Body of pancreas (tissue), 4 donors: ENCODE measurements at places on chromosomes 1 and 21.
A peak's percentile ranks its signal among the peaks of the same experiment; 100 is the strongest.

- peak; percentile 67 for DNase-seq
These were observed 27.0 kb downstream of the ZZZ3 start for GRCh38 chr1:77655431-77655974.

GRCh38 chr21:26148840-26149354, 21.7 kb downstream of the APP start:
- DNase-seq = no peak

DNA sequence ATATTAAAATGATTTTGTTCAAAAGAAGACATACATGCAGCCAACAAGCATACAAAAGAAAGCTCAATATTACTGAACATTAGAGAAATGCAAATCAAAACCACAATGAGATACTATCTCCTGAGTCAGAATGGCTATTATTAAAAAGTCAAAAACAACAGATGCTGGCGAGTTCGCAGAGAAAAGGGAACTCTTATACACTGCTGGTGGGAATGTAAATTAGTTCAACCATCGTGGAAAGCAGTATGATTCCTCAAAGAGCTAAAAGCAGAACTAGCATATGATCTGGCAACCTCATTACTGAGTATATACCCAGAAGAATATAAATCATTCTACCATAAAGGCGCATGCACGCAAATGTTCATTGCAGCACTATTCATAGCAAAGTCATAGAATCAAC, 126.0 kb upstream of the HMCN1 start:
- DNase-seq = no peak

DNA sequence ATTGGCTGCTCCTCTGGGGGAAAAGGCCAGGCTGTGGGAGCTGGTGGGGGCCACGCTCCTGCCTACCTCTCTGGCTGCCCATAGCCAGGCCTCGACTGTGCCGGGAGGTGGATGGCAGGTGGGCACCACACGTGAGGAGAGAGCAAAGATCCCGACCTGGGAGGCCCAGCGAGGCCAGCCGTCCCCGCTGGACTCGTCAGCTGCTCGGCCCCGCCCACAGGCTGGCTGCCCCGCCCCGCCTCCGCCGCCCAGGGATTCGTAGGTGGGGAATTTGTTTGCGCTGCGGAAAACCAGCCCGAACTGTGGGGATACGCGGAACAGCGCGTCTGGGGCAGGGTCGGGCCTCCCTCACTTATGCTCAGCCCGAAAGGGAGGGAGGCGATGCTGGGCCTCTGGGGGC, 31.7 kb downstream of the TP73 start:
- no peak for DNase-seq

DNA sequence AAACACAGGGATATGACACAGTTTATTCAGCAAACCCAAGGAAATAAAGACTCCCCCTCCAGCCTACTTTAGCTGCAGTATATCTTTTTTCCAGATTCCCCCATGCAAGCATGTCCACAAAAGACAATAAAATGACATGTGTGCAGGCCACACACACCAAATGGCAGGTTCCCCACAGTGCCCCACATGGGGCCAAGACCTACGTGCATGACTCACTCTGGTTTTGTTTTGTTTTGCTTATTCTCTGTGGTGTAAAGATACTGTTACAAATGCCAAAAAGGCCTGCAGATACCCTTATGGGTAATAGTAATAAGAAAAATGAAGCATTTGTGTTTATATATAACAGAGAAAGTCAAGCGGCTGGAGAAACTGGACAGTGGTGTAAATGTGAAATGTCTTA, 71.6 kb downstream of the RD3 start:
- no peak for DNase-seq

DNA sequence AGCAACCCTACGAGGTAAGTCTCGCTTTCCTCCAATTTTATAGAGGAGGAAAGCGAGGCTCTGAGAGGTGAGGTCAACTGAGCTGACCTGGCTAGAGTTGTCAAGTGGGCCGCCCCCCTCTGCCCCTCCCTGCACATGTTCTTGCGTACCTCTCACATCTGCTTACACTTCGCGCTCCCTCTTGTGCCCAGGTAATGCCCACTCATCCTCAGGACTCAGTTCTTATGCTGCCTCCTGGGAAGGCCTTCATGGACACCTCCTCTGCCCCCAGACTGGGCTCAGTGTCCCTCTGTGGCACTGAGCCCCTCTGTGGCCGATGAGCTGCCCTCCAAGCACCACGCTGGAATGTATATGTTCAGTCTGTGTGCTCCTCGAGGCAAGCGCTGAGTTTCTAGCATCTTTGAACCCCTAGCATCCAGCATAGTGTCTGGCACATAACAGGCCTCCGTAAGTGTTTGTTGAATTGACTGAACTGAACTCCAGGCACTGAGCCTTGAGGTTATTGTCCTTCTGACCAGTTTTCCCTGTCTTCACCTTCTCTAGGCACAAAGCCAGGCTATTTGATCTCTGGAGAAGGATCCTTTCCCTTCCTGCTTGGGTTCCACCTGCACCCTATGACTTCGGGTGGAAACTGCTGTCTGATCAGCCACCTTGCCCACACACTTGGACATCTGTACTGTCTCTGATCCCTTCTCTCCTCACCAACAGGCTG, 13.5 kb downstream of the MOV10 start:
- DNase-seq = no peak

GRCh38 chr1:194723067-194723466, 1536.7 kb upstream of the B3GALT2 start:
- DNase-seq = no peak

- DNase-seq = no peak
These were observed 139.1 kb downstream of the DUSP10 start for GRCh38 chr1:221602830-221603229.

- no peak for DNase-seq
These were observed 59.4 kb downstream of the EPB41 start for GRCh38 chr1:28973596-28974421.

GRCh38 chr1:17546946-17547670, 7.6 kb downstream of the ARHGEF10L start:
- DNase-seq = no peak

DNA sequence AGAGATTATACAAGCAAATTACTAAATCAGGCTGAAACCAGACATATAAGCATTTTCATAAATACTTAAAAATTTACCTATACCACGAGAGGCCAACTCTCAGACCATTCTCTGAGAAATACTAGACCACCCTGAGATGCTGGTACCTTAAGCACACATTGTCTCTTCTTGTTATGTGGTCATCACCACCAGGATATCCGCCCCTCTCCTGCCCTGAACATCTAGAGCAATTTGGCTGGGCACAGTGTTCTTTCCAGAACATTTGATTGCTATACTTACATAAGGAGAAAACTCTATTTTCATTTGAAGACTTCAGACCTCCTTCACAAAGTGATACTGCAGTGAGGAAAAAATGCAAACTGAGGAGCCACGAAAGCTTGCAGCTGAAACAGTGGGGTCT, 36.2 kb upstream of the DUSP10 start:
- no peak for DNase-seq

DNA sequence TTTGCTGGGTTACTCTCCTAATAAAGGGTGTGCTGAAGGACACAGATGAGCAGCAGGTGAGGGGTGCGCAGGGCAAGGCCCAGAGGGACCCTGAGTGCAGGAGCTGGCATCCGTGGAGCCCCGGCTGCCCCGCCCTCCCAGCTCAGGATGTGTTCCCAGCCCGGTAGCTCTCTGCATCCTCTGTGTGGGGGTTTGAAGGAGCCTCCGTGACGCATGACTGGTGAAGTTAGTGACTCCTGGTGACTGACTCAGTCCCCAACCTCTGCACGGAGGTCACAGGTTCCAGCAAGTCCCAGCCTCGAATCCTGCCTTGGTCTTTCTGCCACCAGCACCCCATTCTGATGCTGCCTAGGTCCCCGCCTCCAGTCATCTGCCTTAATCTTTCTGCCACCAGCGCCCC, 21.6 kb upstream of the TSPEAR start:
- DNase-seq = no peak

GRCh38 chr1:206734499-206735142, 36.0 kb upstream of the IL19 start:
- DNase-seq = peak; percentile 69

GRCh38 chr1:15851210-15852035, 3.9 kb downstream of the SPEN start:
- DNase-seq = no peak

DNA sequence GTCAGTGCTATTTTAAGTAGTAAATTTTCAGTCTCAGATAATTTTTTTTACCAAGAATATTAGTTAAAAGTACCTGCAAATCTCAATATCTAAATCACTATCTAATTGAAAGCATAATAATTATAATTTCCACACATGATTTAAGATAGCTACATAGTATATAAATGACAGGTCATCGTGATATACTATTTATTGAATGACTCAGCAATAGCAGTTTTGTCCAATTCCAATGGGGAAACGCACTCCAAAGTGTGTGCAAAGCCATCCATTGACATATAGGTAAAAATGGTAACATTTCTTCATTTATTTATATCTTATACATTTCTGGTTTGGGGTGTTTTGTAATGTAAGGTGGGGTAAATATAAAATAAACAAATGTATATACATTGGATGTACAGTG, 19.5 kb downstream of the ADGRL4 start:
- DNase-seq = no peak

GRCh38 chr1:27638805-27639204, 3.8 kb upstream of the FGR start:
- DNase-seq = no peak

DNA sequence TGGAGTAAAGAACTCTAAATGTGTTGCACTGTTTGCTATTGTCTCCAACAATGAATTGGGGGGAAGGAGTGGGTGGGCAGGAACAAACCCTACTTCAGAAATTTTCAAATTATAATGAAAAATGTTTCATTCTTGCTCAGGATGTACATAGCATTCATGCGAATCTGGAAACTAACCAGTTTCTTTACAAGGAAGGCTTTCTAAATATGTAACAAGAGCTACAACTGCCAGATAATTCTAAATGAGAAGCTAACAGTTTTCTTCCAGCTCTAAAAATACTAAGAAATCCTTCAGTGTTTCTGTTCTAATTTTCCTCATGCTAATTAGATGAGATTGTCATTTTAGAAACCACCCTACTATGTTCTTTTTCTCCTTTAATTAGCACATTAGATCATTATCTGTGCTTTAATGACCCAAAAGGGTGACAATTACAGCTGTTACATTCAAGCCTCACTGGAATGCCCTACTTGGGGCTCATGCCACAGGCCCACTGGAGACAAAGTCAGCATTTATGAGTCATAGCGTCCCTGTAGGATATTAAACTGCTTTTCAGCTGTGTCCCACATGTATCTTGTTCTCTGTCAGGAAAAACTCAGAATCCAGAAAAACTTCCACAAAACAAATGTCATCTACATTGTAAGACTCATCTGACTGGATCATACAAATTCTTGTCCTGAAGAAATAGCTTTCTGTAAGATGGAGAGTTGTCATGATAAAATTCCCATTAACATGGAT, 804.6 kb upstream of the CXADR start:
- DNase-seq = no peak

GRCh38 chr1:156999596-157000320, 45.8 kb downstream of the ARHGEF11 start:
- DNase-seq = no peak

DNA sequence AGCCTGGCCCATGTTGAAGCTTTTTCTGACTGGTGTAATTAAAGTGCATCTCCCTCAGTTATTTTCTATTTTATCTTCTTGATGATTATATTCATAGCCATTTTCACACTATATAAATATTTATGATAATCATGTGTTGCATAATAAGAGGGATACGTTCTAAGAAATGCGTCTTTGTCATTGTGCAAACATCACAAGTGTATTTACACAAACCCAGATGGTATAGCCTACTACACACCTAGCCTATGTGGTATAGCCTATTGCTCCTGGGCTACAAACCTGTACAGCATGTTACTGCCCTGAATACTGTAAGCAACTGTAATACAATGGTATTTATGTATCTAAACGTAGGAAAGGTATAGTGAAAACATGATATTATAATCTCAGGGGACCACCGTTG, 88.1 kb downstream of the BACH1 start:
- DNase-seq = no peak

- DNase-seq = no peak
These were observed 156.3 kb downstream of the PAPPA2 start for GRCh38 chr1:176619261-176619660.

GRCh38 chr1:94920061-94920460, 6.8 kb downstream of the CNN3 start:
- no peak for DNase-seq

GRCh38 chr1:43766086-43766784, 58.9 kb downstream of the ST3GAL3 start:
- DNase-seq = no peak

- DNase-seq = no peak
These were observed 304.8 kb downstream of the AJAP1 start for GRCh38 chr1:4959216-4959615.

DNA sequence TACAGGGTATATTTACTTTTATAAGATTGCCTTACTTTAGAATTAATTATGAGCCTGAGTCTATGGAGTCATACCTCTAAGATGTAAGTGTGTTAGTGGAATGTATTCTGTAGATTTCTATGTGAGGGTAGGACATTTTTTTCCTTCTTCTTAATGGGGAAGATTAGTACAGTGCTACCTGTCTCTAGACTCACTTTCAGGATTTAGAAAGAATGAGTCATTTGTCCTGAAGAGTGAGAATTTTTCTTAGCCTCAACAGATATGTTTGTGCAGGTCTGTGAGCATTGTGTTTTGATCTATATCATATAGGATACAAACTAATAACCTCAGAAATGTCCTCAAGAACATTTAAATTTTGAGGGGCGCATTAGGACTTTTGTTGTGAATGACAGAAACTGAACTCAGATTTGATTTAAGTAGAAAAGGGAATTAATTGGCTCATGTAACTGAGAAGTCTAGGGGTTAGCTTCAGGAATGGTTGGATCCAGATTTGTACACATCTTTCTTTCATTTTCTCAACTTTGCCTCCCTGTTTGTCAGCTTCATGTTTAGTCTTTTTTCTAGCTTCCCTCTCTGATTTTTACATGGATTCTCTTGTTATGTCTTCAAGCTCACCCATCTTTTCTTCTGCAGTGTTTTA, 45.3 kb downstream of the TTC3 start:
- DNase-seq = no peak

DNA sequence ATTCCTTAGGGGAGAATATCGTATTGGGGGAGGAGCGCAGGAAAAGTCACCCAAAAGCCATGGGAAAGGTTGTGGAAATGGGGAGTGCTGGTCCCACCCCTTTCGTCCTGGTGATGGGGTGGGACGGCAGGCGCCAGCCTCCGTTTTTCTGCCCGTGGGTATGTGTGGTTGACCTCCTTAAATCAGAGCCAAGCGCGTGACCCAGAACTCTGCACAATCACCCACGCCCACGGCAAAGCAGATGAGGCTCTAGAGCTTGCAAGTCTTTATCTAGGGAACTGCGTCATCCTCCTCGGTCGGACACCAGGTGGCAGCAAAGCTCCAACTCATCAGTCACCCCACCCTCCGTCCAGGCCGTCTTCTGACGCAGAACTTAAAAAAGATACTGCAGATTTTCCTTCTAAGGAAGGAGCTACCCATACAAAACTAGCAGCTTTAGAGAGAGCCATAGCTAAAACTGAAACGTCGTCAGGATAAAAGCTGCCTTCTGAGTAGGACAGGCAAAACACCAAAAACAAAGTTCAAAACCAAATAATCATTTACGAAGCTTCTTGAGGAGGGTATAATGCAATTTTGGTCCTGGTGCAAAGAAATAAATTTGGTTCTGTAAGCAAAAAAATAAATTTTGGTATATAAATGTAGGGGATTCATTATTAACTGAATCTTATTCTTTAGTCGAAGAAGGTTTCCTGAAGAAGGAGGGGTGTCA, 62.0 kb downstream of the TBX19 start:
- DNase-seq = peak; percentile 87
